ENCODE measurements at places on chromosomes 12 and 14.

- no peak for DNase-seq
These were observed 27.1 kb upstream of the PCED1B start for GRCh38 chr12:47052274-47052673.

- DNase-seq = no peak
These were observed 452.2 kb upstream of the RPL10L start for GRCh38 chr14:47103771-47104170.

DNA sequence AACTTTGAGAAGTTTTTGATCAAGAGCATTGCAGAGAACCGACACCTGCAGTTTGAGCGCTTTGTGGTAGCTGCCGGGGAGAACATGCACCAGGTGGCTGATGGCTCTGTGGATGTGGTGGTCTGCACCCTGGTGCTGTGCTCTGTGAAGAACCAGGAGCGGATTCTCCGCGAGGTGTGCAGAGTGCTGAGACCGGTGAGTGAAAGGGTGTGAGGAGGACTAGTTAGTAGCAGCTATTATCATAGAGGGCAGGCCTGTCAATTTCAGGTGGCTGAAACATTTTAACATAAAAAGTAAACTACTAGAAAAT lies 27.0 kb upstream of the HIGD1C start:
- no peak for DNase-seq

DNA sequence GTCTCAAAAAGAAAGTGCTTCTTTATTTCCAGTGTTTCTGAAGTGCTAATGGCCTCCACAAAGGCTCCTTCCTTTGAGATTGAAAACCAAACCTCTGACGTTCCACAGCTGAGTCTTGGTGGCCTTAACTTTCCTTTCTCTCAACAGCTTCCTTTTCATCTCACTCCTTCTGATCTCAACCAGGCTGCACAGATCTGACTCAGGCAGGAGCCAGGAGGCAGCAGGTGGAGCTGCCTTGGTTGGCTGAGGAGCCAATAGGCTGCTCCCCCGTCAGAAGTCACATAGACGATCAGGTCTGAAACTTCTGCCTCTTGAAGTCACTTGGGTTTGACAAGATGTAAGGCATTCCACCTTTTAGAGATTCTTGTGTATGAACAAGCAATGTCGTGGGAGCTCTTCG lies 9.1 kb upstream of the KCNA5 start:
- DNase-seq = no peak

GRCh38 chr14:96588410-96589257 lies 86.5 kb downstream of the PAPOLA start:
- DNase-seq = no peak

- DNase-seq = no peak
These were observed 81.7 kb upstream of the PRB2 start for GRCh38 chr12:11477110-11477509.

DNA sequence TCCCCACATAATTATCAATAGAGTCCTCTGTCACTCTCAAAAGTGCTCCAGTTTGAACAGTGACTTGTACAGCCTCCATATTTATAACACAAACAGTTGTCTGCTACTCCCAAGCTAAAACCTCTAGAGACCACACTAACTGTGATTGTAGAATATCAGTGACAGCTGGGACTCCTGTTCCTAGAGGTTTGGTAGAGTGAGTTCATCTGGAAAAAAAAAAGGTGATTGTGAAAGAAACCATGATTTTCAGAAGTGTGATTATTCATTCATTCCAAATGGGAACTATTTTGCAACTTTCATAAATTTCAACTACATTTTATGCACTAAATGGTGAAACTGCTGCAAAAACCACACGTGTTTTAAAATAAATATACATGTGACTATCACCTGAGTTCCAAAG lies 128.0 kb upstream of the PLXNC1 start:
- no peak for DNase-seq

All from CD4-positive, alpha-beta T cell treated with Interleukin-17A for 4 hours (primary cell).